AML-193 (cell line): ENCODE measurements at places on chromosomes 5 and 9.
A peak's percentile ranks its signal among the peaks of the same experiment; 100 is the strongest.

GRCh38 chr9:136644593-136645351 lies 17.9 kb upstream of the EGFL7 start:
- peak; percentile 57 for DNase-seq

DNA sequence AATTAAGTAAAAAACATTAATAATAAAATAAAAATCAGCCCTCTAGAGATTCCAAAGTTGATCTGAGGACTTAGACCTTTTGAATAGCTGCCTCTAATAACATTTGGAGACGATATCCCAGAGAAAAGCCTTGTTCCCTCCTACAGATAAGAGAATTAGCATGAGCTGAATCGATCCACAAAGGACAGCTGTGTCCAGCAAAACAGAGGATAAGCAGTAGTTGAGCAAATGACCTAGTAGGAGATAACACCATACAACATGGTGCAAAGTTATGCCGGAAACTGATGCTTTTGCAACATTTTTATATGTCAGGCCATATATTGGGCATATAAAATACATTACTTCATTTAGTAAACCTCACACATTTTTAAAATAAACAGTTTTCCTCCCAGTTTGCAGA lies 212.2 kb upstream of the PRR16 start:
- no peak for DNase-seq

DNA sequence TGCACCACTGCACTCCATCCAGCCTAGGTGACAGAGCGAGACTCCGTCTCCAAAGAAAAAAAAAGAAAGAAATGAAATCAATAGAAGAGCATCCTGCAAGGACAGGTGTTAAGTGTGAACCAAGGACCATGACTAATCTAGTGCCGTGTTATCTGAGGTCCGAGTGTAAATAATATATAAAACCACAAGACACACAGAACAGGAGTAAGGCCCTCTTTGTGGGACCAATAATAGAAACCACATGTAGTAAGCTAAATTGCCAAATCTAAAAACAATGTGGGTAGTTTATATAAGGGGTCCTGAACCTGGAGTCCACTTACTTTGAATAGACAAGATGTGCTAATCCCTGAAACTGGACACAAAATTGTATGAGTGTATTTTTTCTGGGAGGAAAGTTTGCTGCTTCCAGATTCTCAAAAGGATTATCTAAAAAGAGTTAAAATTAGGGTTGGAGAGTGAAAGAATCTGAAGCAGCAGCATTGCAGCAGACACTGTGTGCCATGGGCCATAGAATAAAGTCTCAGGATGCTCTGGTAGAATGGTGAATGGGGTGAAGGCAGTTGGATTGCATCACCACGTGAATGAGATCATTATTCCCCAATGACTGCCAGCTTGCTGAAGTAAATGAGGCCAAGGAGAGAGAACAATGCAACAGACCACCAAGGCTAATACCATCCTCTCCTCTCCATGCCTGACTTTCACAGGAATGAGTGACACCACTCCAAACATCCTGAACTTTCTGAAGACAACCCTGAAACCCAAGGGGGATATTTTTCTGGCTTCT lies 222.7 kb downstream of the DCP2 start:
- DNase-seq = no peak

DNA sequence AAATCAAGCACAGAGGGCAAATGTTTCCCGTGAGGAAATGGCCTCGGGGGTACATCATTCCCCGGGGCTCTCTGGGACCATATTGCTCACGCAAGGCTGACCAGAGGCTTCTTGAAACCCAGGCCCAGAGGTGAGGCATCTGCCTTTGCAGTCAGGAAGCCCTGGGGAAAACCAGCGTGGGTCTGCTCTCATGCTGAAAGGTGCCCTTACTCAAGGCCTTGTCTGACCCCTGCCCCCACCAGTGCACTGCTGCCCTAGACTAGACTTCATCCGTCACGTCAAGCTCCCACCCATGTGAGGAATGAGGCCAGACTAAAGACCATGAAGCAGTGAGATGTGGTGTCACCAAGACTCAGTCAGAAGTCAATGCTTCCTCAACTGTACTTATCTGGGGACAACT lies 66.1 kb downstream of the PAX5 start:
- no peak for DNase-seq

DNA sequence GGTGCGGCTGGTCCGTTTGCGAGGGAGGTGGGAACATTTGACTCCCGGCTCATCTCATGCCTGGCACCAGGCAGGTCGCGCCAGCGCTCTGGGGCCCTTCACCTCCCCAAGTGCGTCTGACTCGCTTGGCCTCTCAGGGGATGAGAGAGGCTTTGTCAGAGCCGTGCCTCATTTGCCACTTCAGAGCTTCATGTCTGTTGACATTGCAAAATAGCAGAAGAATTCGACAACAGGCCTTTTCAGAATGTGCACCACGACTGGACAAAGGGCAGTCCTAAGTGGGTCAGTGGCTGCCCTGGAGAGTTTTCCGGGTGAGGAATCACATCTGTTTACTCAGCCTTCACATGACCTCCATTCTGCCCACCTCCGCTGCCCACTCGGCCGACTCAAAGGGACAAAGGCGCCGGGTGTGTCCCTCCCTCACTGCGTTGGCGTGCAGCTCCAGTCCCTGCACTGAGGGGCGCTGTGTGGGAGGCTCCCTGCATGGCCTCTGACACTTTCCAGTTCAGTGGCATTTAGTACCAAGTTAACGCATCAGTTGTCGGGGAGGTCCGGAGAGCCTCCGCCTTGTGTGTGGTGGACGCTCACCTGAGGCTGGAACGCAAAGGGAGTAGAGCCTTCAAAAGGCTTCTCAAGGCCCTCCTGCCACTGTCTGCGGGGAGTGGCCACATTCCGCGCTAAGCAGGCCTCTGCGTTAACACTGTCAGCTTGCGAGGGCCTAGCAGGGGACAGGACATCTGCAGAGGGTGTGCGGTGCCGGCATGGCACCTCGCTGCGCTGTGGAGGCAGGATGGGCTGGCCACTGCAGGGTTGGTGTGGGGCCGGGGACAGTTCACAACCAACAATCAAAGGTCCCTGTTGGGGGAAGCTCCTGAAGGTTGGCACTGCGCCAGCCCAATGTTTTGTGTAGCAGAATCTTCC lies 171.5 kb downstream of the NXNL2 start:
- DNase-seq = no peak

DNA sequence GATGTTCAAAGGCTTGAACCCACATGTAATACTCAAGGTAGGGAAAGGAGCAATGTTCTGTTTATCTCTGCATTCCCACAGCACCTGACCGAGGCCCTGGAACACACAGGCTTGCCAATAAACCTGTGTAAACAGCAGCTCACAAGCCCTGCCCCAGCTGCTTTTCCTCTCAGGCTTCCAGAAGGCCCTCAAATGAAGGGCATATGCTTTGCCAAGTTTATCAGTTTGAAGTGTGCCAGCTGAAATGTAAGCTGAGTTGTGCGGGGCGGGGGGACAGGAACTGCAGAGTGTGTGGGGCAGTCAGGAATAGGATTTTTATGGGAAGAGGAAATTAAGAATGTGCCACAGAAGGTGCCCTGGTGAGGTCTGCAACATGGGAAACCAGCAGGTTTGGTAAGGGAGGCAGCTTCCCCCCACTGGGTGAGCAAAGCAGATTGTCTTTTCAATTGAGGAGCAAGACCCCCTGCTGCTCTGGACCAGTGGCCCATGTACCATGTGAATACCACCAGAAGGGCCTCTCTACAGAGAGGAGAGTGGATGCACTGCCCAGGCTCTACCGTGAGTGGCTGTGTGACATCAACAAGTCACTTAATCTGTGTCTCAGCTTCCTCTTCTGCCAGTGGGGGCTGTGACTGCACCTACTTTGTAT lies 194.8 kb downstream of the SPOCK1 start:
- DNase-seq = no peak

- DNase-seq = peak; percentile 76
These were observed at the start of gene ENHO for GRCh38 chr9:34522971-34523797. Gene ENHO (minus strand): TSS chr9:34522990. CDS start chr9:34521695, 1,295 bp downstream.

- DNase-seq = no peak
These were observed 3.0 kb downstream of the CWC27 start for GRCh38 chr5:64771736-64772135.

GRCh38 chr9:72931437-72931836 lies 21.4 kb downstream of the ALDH1A1 start:
- no peak for DNase-seq

- DNase-seq = peak; percentile 27
These were observed at the start of the genes GBA2 and RGP1 for GRCh38 chr9:35748858-35749514. Gene GBA2 (minus strand): TSS chr9:35749228. CDS start chr9:35748704, 524 bp downstream. Gene RGP1 (plus strand): TSS chr9:35749287. CDS start chr9:35749756, 469 bp downstream.

DNA sequence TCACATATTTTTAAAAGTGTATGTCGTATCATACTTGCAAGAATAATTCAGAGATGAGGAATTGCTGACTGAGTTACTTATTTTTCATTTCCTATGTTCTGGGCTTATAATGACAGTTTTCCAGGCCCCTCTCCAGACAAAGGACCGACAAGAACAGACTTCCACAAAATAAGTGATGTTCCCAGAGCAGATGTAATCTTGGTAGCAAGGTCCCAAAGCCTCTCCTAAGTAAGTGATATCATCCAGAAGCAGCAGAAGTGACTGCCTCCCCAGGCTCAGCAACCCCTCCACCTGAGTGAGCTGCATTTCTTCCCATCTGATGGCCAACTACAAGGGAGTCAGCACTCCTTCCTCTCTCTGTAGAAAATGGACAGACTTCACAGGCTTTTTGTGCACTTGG lies 57.1 kb downstream of the SEMA6A start:
- no peak for DNase-seq

DNA sequence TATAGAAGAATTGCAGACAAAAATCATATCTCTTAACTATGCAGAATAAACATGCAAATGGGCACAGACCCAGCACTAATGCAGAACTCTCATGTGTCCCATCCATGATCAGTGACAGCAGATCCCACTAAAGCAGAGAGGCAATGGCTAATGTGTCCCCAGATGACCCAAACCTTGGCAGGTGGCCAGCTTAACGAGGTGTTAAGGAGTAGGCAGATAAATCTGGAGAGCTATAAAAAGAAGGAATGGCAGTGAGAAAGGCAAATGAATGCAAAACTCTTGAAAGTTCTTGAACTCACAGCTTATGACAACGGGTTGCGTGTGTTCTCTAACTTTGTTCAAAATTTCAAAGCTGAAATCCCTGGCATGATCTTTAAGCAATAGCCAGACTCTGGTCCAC lies 265.4 kb downstream of the RASEF start:
- no peak for DNase-seq

DNA sequence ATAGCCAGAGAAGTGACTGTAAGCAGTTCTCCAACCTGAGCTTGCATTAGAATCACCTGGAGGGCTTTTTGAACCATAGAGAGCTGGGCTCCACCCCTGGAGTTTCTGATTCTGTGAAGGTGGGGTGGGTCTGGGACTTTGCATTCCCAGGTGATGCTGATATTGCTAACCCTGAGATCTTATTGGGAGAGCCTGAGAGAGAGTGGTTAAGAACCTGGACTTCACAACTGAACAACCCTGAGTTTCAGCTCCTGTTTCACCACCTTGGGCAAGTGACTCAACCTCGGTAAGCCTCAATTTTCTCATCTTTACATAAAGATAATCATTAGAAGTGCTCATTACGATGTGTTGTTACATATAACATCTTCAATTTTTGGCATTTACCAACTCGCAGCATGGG lies 498.6 kb downstream of the EBF1 start:
- no peak for DNase-seq

- no peak for DNase-seq
These were observed 309.4 kb downstream of the NR3C1 start for GRCh38 chr5:143094087-143094521.

GRCh38 chr9:82513242-82513751 lies 524.7 kb downstream of the SPATA31D1 start:
- DNase-seq = no peak

GRCh38 chr5:96331210-96331609 lies 101.8 kb downstream of the PCSK1 start:
- DNase-seq = peak; percentile 82

- DNase-seq = no peak
These were observed 14.5 kb downstream of the EDIL3 start for GRCh38 chr5:84370176-84370575.

GRCh38 chr5:147835386-147835798 lies 3.9 kb upstream of the SPINK1 start:
- no peak for DNase-seq

GRCh38 chr5:115992848-115993350 lies 30.6 kb downstream of the LVRN start:
- no peak for DNase-seq

DNA sequence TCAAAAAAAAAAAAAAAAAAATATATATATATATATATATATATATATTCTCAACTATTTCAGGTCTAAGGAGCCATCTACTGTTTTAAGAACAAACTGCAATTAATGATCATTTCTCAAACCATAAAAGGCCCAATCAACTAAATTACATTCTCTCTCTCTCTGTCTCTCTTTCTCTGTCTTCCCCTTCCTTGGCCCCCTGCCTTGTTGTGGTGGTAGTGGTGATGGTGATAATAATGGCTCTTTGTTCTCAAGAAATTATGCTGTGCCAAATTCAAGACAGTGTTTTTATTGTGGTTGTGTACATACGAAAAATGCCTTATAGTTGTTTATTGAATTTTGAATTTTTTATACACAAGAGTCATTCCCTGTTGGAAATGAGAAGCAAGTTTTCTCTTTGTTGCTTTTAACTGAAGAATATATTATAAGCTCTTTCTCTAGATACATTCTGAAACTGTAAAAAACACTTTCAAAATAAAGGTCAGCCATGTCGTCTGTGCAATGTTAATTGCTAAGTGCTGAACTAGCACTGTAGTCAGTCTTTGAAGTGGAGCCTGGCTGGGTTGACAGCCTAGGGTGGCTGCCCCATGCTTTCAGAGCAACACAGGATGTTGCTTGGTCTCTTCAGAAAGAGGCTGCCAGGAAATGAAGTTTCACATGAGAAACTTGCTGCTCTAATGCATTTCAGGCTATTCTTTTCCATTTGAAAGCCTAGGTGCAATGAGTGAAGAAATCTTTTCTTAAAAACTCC lies 96.0 kb downstream of the HINT1 start:
- peak; percentile 3 for DNase-seq

GRCh38 chr5:161095953-161096352 lies 243.9 kb upstream of the ATP10B start:
- no peak for DNase-seq

DNA sequence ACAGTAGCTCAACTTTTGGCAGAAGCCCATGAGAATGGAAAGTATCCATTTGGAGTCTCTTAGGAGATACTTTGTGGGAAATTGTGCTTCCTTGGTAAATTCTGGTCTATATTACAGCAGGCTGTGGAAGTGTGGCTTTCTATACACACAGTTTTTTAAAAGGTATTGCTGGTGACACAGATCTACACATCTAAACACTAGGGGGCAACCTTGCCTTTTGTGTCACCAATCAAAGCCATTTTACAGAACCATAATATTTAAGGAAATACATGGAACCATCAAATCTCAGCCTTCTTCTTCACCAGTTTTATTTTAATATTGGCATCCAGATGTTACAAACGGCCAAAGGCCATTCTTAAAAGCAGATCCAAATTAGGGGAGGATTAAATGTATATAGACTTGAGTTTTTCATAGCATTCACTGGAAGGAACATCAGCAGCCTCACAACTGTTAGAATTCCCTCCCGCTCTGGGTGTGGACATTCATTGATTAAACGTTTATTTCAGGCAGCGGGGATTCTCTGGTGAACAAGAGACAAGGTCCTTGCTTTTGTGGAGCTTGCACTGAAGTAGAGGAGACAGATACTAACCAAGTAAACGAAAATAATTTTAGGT lies 132.4 kb upstream of the EPB41L4A start:
- peak; percentile 64 for DNase-seq
